ENCODE measurements at places on chromosomes 1 and 21.

DNA sequence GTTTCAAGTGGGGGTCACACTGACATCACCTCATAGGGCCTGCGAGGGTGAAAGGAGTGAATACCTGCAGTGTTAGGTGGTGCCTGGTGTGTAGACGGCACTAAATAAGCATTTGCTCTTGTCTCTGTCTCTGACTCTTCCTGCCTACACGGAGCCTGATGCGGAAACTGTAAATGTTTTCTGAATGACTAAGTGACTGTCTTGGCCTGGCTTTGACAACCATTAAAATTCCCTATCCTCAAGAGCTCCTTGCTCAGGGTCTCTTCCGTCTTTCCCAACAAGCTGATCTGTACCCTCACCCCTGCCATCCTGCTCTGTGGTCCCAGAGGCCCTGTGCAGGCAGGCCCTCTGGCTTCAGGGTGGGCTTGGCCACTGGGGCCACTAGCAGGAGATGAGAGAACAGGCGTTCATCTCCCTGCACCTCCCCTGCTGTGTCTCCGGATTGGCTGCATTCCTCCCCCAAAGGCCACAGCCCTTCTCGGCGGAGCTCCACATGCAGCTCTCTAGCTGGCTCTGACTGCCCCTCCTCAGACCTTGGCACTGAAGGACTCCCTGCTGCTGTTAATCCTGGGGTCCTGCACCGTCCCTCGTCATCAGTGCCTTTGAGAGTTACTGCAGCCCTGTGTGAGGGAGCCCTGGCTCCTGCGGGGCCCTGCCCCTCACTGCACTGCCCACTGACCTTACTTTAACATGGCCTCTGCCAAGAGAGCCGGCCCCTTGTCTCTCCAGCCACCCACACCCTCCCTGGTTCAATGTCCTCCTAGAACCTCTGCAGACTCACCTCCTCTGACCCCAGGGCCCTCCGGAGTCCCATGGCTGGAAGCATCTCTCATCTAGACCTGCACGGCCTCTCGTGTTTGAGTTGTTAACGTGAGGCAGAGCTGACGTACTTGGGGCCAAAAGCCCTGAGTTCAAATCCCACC, 211.1 kb downstream of the MATN1 start:
- no peak for DNase-seq

GRCh38 chr1:168755800-168756418, 26.9 kb upstream of the DPT start:
- DNase-seq: no peak

GRCh38 chr1:204565617-204566582, 49.7 kb downstream of the MDM4 start:
- no peak for DNase-seq

- DNase-seq: peak; percentile 82
Observed at GRCh38 chr1:43707190-43708001, at the start of gene ST3GAL3. Gene ST3GAL3 (plus strand): TSS chr1:43707536. CDS start chr1:43736263, 28,727 bp downstream.

GRCh38 chr1:93758842-93759515, 77.3 kb upstream of the BCAR3 start:
- DNase-seq: no peak

GRCh38 chr1:170863621-170864020, 71.7 kb upstream of the MROH9 start:
- DNase-seq: no peak

DNA sequence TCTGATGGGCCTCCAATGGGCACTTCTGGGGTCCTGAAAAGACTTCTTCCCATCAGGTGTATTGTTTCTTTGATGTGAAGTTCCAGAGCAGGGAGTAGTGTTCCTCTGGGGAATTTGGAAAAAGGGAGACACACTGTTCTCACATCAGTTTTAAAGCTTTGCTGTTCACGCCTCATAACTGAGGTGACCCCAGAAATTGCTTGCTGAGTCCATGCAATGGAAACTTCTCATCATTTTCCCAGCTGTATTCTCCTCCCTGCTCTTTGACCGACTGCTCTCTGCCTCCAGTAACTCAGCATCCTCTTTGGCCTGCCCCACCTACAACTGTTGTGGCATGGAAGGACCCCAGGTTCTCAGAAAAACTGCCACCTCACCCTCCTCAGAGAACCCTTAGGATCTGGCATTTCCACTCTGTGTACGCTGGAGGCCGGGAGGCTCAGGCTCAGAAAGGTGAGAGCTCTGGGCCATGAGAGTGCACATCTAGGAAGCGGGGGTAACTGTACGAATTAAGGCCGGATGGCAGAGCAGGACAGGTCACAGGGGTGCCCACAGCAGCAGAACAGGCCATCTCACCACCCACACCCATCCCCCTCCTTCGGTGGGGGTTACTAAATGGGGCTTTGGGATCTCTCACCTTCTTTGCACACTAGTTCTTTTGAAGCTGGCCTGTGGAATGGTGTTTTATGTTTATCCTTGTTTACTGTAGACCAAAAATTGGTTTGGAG, 51.2 kb downstream of the STX6 start:
- DNase-seq: no peak

GRCh38 chr1:55569417-55569816, 354.3 kb upstream of the USP24 start:
- DNase-seq: no peak

DNA sequence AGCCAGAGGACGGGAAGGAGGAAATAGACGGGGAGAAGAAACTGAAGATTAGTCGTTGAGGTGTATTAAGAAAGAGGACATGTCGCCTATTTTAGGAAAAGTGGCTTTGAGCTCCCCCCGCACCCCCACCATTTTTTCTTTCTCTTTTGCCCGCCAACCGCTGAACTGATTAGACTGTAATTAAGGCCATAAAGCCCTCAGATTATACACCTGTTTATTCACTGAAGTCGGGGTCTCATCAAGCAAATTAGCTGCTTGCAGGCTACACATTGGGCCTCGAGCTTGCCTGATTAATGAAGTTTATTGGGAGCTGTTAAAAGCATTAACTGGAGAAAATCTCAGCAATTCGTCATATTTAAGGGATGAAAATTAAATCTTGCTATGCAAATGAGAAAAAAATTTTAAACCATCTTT, 119.4 kb upstream of the RRP15 start:
- no peak for DNase-seq

GRCh38 chr1:222243902-222244301, 304.0 kb downstream of the HHIPL2 start:
- DNase-seq: no peak

DNA sequence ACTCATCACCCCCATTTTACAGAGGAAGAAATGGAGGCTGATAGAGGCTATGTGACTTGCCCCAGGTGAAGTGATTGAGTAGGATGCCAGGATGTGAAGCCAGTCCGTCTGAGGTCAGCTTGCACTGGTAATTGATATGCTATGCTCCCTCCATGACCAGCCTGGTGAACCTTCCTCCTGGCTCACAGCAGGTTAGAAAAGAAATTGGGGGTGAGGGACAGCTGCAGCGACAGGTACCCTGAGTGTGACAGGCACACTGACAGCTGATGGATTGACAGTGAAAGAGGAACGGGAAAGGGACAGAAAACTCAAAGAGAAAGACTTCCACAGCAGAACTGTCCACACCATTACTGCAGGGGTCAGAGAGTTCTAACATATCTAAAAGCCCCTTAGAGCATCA, 102.1 kb downstream of the SUSD4 start:
- no peak for DNase-seq

GRCh38 chr1:192998536-192998935, 60.6 kb downstream of the UCHL5 start:
- DNase-seq: no peak

DNA sequence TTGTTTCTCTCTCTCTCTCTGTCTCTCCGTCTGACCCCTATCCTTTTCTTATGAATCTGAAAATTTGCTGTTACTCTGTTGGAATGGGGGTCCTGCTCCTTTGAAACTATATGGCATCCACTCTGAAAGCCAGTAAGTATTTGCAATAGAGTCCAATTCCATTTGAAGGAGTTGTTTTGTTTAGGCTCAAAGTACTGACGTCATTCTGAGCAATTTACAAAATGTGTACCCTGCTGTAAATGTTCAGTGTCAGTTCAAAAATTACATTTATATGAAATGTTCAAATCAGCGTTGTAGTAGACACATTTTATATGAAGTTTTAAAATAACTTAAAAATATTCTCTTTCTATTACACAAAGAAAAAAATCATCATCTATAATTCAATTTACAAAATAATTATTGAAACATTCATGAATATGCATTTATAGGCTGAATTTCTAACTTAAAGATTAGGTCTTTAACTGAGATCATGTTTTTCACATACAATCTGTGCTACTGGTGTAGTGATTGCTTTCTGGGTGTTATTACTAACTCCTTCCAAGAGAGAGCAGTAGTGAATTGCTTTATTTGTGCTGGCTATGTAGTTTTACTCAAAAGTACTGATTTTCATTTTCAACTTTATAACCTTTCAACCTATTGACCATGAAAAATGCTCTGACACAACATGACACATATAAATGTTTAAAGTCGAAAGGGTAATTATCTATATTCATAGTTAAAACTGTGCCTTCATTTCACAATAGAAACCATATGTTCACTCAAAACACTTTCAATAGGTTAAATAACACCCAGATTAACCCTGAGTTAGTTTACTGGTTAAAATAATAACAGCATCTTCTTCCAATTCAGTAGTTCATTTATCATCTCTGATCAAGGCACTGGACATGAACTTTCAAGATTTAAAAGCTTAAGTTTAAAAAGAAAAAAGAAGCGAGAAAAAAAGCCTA, 253.1 kb upstream of the ADGRL4 start:
- DNase-seq: no peak

- no peak for DNase-seq
Observed at GRCh38 chr1:163885510-163885909, 563.8 kb downstream of the NUF2 start.

- no peak for DNase-seq
Observed at GRCh38 chr1:202567738-202568137, 142.5 kb downstream of the SYT2 start.

DNA sequence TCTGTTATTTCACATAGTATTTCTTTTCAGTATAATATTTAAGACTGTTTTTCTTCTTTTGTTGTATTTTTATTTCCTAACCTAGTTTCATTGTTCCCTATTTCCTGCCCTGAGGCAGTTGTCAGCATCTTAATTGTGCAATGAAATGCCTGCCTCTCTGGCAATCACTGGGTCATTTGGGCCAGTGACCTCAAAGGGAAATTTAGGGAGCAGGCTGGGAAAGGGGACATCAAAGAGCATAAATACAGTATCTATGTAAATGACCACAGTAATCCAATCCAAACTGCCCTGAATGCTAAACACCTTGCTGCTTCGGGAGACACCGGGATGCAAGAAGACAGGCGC, 147.8 kb downstream of the TLR5 start:
- DNase-seq: no peak

DNA sequence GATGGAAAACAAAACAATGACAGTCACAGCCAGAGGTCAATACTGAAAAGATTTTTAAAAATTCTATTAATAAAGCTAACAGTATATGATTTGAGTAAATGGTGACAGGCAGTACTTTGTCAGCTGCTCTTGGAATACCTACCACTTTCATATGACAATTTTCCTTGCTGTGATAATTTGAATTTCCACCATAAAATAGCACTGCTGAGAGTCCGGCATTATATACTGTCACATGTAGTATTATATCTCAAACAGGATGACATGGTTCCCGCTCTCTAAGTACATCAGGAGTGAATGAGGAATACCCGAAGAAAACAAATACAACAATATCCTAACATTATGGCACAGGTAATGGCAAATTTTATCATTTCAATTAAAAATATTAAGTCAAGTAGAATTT, 146.8 kb upstream of the TMPRSS15 start:
- no peak for DNase-seq

DNA sequence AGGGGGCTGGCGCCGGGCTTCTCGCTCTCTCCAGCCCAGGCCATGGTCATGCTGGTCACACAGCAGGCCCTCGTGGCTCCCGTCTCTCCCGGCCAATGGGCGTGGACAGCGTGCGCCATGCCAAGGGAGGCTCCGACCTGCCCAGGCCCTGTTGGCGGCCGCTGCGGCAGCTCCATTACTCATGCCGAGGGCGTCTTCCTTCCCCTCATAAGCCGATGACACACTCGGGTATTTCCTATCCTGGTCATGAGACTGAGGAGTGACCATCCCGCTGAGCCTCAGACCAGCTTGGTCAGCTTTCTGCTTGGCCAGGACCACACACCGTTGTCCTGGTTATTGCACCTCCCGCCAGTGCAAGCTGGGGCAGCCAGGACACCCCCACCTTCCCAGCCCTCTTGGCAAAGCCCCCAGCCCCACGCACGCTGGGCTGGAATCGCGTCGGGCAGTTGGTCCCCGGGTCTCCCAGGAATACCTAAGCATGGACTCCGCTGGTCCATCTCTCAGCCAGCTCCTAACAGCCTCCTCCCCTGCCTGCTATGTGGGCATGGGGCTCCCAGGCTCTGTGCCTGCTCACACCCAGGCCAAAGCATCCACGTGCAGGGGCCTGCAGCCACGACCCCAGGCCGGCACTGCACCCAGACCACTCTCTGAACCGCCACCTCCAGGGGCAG, 49.8 kb downstream of the ARHGEF16 start:
- no peak for DNase-seq

- DNase-seq: no peak
Observed at GRCh38 chr1:155648207-155649147, 38.5 kb downstream of the MSTO1 start.

DNA sequence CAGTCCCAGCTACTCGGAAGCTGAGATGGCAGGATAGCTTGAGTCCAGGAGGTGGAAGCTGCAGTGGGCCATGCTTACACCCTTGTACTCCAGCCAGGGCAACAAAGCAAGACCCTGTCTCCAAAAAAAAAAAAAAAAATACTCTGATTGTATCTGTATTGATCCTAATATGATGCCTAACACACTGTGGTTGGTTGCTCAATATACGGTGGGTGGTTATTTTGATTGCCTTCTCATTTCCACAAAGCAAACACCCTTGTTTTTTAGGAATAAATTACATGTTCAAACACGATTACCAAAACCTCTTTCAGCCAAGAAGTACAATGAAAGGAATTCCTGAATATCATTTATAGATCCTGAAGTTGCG, 3.4 kb downstream of the EGLN1 start:
- no peak for DNase-seq

- DNase-seq: no peak
Observed at GRCh38 chr1:223150443-223150842, 7.4 kb upstream of the TLR5 start.

- DNase-seq: no peak
Observed at GRCh38 chr1:33267468-33268205, 11.3 kb downstream of the ZNF362 start.

GRCh38 chr1:220182656-220183055, 88.7 kb downstream of the IARS2 start:
- no peak for DNase-seq

DNA sequence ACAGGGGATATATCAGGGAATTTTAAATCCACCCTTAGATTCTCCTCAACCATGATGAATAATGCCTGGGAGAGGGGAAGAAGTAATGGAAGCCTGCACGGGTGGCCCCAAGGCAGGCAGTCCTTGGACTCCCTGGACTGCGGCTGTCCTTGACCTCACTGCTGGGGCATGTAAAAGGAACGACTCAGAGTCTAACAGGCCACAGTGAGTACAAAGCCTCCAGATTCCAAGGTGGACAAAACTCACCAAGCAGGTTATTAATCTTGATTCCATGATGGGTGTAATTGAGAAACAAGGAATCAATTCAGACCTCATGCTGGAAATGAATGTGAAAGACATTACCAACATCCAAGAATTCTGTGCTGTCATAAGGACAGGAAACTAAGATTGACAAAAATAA, 13.0 kb upstream of the ARHGAP29 start:
- no peak for DNase-seq

GRCh38 chr1:99645699-99646531, at the start of gene PALMD:
Gene PALMD (plus strand): TSS chr1:99646113. CDS start chr1:99646318, 205 bp downstream.
- DNase-seq: no peak

- DNase-seq: no peak
Observed at GRCh38 chr1:109249654-109250401, 489 bp downstream of the CELSR2 start.
